Natural killer cell (primary cell): ENCODE measurements at places on chromosomes 1 and 21.
A peak's percentile ranks its signal among the peaks of the same experiment; 100 is the strongest.

GRCh38 chr1:33897092-33897725 is 33.3 kb downstream of the HMGB4 start:
- no peak for DNase-seq

DNA sequence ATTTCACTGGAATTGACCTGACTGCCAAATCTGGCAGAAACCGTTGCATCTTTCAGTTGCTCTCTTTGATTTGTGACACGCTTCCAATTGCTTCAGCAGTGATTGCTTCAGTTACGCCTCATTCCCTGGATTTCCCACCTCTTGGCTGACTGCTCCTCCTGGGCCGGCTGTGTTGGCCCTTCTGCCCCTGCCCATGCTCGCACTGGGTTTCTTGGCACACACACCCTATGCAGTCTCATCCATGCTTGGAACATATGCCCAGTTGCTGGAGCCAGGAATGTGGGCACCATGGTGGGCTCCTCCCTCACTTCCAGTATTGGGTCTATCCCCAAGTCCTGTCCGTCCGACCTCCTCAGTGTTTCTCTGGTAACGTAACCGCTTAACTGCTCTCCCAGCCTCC is 2.2 kb upstream of the ZBTB21 start:
- no peak for DNase-seq

DNA sequence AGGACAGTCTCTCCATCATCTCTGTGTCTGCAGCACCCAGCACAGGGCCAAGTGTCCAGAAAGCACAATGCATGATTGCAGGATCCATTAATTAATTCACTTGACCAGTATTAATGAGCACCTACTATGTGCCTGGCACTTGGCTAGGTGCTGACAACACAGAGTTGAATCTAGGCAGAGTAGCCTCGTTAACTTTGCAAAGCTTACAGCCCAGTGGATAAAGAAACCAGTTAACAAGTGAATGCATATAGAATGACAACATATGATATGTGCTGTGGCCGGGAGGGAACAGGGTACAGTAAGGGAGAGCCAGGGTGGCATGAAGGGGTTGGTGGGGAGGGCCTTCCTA is 10.9 kb downstream of the SLC1A7 start:
- DNase-seq: no peak

GRCh38 chr1:198320759-198321158 is 164.0 kb downstream of the NEK7 start:
- DNase-seq: no peak

DNA sequence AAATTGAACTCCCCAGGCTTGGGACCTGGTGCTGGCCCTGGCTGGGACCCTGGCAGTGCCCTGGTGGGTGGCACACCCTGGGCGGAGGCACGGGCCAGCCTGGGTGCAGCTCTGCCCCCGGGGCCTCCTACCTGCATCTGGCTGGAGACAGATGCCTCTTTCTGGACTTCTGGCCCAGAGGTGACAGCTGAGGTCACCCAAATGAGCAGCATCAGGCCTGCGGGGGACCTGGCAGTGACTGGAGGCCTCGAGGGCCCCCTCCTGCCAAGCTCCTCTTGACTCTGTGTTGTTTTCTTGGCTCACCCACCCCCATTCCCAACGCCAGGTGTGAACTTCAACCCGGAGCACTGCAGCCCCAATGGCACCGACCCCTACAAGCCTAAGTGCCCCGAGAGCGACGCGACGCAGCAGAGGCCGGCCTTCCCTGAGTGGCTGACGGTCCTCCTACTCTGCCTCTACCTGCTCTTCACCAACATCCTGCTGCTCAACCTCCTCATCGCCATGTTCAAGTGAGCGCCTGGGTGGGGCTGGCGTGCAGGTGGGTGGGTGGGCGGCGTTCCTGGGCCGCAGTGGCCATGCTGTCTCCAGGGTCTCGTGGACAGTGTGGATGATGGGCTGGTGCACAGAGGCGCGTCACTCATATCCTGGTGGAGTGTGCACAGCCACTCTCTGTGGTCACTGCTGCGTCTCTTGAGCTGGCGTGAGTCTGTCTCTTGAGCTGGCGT is 41.6 kb upstream of the LRRC3 start:
- DNase-seq: no peak

- DNase-seq: no peak
These were observed 25.5 kb downstream of the KMO start for GRCh38 chr1:241557551-241558193.

DNA sequence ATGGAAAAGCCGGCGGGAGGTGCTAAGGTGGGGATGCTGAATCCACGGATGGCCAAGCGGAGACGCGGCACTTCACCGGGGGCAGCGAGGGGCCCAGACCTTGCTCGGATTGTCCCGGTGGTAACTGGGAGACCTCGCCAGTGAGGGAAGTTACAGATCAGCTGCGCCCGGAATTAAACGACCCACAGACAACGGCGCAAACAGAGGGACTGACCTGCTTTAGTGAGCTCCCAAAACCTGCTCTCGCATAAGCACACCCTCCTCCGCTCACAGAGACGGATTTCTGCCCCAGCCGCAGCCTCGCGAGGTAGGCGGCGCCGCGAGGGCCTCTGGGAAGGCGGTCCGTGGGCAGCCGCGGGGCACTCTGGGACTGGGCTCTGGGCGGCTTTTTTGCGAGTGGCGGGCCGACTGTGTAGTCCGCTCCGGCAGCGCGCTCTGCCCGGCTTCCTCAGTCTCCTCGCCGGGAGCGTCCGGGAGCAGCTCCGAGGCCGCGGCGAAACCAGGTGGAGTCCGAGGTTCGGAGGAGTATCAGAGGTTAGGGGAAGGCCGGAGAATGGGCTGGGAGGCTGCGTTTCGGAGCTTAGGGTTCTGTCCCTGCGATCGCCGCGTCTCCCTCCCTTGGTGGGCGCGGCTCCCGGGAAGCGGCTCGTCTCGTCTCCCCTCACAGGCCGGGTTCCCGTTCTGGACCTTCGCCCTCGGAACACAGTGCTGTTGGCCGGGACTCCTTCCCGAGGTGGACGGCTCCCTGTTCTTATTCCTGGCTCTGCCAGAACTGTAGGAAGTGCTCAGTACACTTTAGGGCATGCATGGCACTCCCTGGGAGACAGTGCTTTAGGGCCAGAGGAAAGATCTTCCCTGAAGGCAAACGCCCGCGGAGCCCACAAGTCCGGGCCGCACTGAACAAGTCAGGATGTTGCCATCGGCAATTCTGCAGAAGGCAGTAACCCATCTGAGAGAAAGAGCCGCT is at the start of gene EXO5:
Gene EXO5 (plus strand): TSS at position 393 of the 967 bp plus-strand sequence. CDS start 5,778 bp downstream, outside the sequence.
- DNase-seq: peak; percentile 78

DNA sequence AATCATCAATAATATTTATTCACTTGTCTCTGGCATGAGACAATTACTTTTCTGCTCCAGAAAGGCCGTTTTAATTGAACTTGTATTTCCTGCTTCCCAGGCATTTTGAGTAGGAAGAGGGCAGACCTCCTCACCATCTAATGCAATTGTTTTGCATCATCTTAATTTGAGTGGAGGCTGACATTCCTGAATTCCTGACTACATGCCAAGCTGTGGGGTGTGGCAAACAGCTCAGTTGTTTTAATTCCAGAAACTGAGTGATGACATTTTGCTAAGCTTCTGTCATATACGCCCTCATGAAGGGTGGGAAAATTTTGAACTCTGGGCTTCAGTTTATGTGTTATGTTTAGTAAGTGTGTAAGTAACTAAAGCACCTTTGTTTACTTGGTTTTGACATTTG is 125.4 kb upstream of the USP25 start:
- DNase-seq: no peak

DNA sequence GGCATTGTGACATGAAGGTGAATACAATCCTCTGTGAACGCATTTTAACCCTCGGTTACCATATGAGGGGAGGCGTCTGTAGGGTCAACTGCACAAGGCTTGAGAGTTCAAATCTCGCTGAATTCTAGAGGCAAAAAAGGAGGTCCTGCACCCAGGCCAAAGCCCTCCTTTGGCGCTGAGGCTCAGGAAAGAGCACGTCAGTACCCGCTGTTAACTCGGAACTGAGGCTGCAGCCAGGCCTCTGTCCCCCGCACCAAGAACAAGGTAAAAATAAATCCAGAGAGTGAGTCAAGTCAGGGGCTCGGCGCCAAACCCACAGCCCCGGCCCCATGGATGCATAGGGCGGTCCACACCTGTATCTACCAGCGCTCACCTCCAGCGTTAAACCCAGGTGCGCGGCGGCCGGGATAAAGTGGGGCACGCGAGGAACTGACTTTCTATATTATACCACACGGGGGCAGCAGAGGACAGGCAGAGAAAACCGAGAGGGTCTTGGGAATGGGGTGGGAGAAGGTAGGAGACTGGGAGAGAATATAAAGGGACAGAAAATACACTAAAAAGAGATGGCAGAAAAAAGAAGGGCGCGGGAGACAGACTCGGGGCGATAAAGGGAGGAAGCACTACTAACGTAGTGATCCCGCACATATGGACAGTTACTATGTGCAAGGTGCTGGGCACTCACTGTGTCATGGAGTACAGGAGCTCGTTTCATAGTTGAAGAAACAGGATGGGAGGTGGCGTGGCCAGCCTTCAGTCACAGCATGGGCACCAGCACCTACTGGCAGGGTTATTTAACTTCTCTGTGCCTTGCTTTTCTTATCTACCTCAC is 54.9 kb downstream of the DMRTA2 start:
- DNase-seq: peak; percentile 28

- DNase-seq: no peak
These were observed 4.8 kb downstream of the KCNA2 start for GRCh38 chr1:110601332-110601731.

DNA sequence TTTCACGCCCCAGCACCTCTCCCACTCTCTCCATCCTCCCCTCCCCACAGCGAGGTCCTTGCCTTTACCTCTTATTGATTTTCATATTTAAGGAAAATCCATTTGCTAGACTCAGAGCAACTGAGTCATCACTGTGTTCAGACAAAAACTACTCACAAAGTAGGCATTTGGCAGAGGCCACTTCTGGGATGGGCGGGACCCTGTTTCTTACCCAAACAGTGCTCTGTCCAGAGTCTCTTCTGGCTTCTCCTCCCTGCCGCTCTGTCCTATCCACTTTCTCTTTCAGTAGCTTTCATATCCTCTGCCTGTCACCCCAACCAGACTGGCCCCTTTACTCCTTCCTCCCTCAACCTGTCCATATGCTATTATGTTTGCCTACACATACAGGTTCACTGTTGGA is 2.4 kb upstream of the NAV1 start:
- no peak for DNase-seq

DNA sequence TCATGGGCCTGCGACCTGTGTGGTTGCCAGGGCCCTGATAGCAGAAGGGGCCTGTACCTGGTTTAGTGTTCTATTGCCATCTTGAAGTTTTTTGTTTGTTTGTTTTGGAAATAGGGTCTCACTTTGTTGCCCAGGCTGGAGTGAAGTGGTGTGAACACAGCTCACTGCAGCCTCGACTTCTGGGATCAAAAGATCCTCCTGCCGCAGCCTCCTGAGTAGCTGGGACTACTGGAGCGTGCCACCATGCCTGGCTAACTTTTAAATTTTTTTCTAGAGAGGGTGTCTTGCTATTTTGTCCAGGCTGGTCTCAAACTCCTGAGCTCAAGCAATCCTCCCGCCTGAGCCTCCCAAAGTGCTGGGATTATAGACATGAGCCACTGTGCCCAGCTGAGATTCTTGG is 72.9 kb downstream of the UBE2T start:
- DNase-seq: no peak

DNA sequence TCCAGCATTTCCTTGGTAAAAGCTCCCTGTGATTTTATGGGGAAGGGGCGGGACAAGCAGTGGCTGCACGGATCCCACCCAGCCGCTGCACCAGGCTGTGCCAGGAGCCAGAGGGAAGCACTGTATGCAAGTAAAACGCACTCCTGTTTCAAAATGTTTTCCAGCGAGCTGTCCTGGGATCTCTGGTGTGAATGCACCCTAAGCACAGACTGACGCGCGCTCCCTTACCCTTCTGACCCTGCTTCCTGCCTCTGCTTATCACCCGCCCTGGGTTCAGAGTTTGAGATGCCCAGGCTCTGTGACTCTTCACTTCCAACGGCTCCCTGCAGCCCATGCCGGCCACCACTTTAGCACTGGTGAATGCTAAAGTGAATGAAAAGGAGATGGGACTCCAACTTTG is 131.2 kb downstream of the RHOU start:
- no peak for DNase-seq

- peak; percentile 60 for DNase-seq
These were observed 575 bp downstream of the RRAGC start for GRCh38 chr1:38858833-38859560.
